ENCODE measurements at places on chromosomes 7 and 10. TPM values are rescaled to one million over a fixed set of nuclear protein-coding genes. Genes with fewer than 3 reads are reported as not detected.

- DNase-seq = no peak
- H3K4me3 ChIP-seq = no peak overlapping the region
- no peaks in the 10 kb centered on the region for H3K4me1 ChIP-seq
- no peak overlapping the region for H3K27ac ChIP-seq
Measured at GRCh38 chr7:66326501-66327215, 121.5 kb downstream of the TPST1 start.

- peaks cover 5% of the 10 kb centered on the region for H3K4me1 ChIP-seq
- H3K36me3 ChIP-seq = no peaks in the 10 kb centered on the region
- DNase-seq = no peak
- no peak overlapping the region for H3K27ac ChIP-seq
- no peak overlapping the region for H3K4me3 ChIP-seq
Measured at GRCh38 chr7:18390535-18390907, 105.0 kb upstream of the HDAC9 start.

DNA sequence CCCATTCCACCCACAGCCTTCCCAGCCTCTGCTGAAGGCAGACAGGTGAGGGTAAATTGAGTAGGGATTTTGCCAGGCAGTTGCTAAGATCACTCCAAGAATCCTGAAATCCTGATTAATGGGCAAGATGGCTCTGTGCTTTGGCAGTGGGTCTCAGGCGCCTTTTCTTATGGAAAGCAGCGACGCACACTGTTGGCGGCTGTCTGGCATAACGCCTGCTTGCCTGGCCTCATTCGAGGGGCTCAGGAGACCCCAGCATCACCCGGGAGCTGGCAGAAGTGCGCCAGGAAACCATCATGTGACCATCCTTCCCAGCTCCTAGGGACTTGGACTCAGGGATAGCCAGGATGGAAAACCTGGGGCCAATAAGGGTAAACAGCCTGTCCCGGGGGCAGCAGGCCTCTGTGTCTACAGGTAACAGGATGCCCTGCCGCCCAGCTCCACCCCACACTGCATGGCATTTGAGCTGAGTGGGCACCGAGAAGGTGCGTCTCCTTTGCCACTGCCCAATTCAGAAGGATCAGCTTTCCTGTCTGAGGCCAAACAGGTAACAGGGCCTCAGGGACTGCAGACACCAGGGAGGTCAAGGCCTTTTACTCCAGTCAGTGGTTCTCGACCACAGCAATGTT is 98.6 kb downstream of the FAM53B start:
- no peaks in the 10 kb centered on the region for H3K36me3 ChIP-seq
- no peak overlapping the region for H3K27ac ChIP-seq
- H3K4me1 ChIP-seq = peaks cover 4% of the 10 kb centered on the region
- H3K4me3 ChIP-seq = no peak overlapping the region

ZNF467 gene
- 0.31 TPM for total RNA-seq

- no peaks in the 10 kb centered on the region for H3K27me3 ChIP-seq
- H3K36me3 ChIP-seq = no peaks in the 10 kb centered on the region
- no peak for DNase-seq
- no peak overlapping the region for H3K27ac ChIP-seq
- no peak overlapping the region for H3K4me3 ChIP-seq
- no peaks in the 10 kb centered on the region for H3K4me1 ChIP-seq
Measured at GRCh38 chr7:90816511-90817142, 220.5 kb downstream of the CDK14 start.

SEMA4G gene
- total RNA-seq = 8.5 TPM

GRCh38 chr10:50552771-50553535 is 70.8 kb downstream of the SGMS1 start:
- DNase-seq = no peak
- H3K27me3 ChIP-seq = no peaks in the 10 kb centered on the region
- no peak overlapping the region for H3K27ac ChIP-seq
- no peak overlapping the region for H3K4me3 ChIP-seq
- peaks cover 9% of the 10 kb centered on the region for H3K4me1 ChIP-seq
- peaks cover 16% of the 10 kb centered on the region for H3K36me3 ChIP-seq

DNA sequence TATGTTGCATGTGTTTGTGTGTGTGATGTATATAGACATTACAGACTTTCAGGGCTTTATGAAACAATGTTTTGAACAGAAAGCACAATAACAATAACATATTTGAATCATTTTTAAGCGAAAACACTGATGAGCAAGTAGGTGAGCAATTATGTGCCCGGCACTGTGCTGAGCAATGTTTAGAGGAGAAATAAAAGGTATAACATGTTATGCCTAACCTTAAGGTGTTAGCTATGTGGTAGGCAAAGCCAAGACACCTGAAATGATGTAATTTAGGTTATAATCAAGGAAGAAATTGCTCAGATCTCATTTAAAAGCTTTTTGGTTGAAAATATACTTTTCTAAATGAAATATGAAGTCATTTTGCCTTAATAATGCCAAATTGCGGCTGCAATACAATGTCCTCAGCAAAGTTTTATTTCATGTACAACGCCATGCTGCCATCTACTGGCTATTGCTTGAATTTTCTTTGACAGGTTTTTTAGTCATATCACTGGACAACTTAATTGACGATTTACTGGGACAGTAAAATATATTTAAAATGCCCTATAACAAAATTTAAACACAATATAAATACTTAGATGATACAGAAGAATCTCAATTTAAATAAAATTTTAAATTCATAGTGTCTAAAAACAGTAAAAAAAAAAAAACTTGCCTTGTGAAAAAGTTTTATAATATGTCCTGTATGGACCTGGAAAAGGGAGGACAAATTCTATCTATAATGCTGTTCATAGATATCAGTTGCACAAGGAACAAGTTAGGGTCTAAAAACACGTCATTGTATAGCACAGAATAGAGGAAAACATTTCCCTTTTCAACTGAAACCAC is 131.1 kb upstream of the CDK1 start:
- no peak overlapping the region for H3K4me3 ChIP-seq
- no peaks in the 10 kb centered on the region for H3K27me3 ChIP-seq
- no peaks in the 10 kb centered on the region for H3K36me3 ChIP-seq

MSMB gene
- not detected for total RNA-seq

DNA sequence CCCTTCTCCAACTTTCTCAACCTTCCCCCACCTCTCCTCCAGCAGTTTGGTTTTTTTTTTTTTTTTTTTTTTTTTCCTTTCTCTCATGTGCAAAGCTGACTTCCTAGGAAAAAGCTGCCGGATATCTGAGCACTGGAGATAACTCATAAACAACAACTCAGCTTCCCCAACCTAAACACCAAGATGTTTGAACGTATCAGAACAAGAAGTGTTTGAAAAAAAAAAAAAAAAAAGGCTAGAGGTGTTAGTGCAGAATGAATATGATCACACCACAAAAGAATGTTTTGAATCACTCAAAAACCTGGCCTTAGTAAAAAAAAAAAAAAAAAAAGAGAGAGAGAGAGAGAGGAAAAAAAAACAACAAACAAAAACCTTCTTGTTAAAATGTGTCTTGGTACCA is 11.2 kb downstream of the GATA3 start:
- H3K4me1 ChIP-seq = peaks cover 7% of the 10 kb centered on the region
- H3K36me3 ChIP-seq = no peaks in the 10 kb centered on the region
- peaks cover 28% of the 10 kb centered on the region for H3K27me3 ChIP-seq
- H3K27ac ChIP-seq = no peak overlapping the region
- H3K4me3 ChIP-seq = no peak overlapping the region

OR6V1 gene
- not detected for total RNA-seq

- H3K4me1 ChIP-seq = no peaks in the 10 kb centered on the region
- H3K4me3 ChIP-seq = no peak overlapping the region
- DNase-seq = no peak
Measured at GRCh38 chr7:141663081-141663849, 38.7 kb downstream of the DENND11 start.

DNA sequence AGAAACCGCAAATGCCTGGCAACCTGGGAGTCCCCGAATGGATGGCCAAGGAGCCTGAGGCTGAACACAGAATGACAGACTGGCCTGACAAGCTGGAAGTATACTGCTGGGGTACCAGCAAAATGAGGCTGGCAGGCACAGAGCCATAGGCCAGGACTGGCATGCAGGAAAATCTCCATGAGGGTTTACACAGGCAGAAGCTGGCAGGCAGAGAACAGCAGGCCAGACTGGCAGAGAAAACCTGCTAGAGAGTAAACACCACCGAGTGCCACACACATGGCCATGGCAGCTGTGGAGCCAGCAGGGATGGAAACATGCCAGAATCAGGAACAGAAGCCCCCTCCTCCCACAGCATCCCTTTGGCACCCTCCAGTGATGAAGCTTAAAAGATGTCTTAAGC is 63.4 kb downstream of the CRPPA start:
- no peak overlapping the region for H3K27ac ChIP-seq
- H3K4me1 ChIP-seq = no peaks in the 10 kb centered on the region
- no peak overlapping the region for H3K4me3 ChIP-seq
- H3K36me3 ChIP-seq = no peaks in the 10 kb centered on the region
- no peak for DNase-seq
- no peaks in the 10 kb centered on the region for H3K27me3 ChIP-seq

PCLO gene
- 2.8 TPM for total RNA-seq

Data from H9 (cell line).